GM12864 (cell line): ENCODE measurements at places on chromosomes 6 and 20.

GRCh38 chr6:149055195-149055899, 262.2 kb upstream of the TAB2 start:
- no peak for DNase-seq

DNA sequence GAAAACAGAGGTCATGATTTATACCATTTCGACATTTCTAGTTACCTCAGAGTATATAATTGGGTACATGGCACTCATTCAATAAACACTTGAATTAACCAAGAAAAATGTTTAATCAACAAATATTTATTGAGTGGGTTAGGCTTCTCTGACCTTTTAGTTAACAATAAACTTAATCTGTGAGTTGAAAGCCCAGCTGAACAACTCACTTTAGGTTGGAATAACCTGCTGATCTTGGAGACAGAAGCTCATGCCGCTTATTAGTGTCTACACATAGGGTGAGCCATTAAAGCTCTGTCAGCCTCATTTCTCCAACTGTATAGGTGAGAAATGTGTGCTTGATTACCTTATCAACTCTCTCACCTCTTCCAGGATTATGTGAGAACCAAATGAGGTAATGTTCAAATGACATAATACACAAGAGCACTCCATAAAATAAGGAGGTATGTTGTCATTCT, 98.2 kb upstream of the DTNBP1 start:
- no peak for DNase-seq

- no peak for DNase-seq
Measured at GRCh38 chr6:162690158-162690557, 37.4 kb downstream of the PRKN start.

DNA sequence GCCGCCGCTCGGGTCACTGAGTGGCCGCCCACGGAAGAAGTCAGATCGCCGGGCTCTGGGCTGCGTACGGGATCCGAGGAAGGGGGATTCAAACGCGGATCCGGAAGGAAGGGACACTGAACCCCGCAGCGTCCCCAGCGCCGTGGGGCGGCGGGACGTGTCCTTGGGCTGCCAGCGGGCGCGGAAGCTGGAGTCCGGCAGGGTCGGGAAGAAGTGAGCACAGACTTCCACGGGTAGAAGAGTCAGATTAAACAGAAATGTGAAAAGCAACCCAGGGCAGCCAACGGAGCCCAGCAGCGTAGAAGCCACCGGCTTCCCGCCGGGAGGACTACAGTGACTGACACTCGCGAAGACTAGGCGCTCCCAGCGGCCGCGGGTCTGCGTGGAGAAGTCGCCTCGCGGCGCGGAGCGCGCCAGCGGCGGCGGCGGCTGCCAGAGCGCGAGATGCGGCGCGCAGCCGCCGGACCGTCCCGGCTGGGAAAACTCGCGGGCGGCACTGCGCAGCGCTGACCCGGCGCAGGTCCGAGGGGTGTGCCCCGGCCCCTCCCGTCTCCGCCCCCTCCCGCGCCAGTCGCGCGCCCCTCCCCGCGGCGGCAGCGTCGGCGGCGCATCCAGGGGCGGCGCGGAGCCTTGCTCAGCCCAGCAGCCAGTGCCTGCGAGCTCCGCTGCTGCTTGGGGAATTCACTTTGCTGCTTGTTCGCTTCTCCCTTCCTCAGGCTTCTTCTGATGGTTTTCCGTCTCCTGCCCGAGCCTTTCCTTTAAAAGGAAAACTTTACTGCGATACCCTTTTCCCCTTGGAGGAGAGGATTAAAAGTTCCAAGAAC, at the start of gene SAMD5:
Gene SAMD5, plus strand, starts transcription at position 649 of the 824 bp plus-strand sequence. CDS start 239 bp downstream, outside the sequence.
- DNase-seq, result no peak

DNA sequence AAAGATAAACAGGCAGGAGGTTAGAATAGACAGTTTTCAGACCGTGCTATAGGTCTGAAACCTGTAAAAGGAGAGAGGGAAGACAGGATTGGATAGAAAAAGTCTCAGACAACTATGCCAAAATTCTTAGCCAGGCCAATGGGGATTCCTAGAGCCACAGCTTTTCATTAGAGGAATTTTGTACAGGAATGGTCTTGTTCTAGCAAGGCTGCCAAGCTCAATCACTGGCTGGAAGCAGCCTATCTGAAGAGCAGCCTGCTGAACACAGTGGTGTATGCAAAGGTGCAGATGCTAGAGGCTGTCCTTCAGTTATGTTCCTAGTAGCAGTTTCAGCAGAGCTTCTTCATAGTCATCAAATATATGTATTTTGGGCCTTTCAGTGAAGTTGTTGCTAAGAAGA, 313.1 kb downstream of the GRIK2 start:
- no peak for DNase-seq

GRCh38 chr20:61236713-61237112, 15.3 kb upstream of the CDH4 start:
- no peak for DNase-seq

DNA sequence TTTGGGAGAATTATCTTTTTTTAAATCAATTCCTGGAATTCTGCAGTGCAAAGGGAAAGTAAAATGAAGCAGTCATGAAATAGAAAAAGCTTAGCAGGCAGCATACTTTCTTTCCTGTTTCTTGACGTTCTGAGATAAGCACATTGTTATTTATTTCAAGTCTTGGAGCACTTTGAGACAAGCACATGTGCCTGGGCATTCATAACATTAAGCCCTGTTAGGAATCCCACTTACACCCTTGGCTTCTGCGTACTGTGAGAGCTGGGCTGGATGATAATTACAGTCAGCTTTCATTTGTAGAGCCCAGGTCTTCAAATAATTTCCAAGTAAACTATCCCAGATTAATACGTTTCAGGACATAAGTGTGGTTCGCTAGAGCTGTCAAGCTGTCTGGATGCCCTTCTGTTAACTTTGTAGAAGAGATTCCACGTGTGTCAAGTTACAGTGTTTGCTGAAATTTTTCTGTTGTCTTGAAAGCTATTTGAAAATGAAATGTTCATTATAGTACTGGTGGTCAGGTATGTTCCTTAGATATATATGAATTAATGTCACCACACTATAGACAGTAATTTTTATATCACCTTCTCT, 8.9 kb downstream of the FARS2 start:
- DNase-seq, result no peak

DNA sequence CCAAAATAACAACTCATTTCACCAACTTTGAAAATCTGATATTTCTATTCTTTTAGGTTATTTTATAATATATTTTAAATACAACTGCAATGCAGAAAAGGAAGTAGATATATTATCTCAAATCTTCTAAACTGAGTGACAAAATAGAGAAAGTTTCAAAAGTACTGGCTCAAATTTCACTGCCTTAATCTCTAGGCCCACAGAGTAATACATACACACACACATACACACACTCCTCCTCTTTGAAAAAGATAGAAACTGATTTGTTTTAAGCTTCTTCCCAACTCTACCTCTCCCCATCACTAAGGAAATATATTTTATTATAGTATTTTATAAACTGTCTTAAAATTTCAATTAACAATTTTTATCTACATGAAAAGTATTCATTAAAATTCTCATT, 36.2 kb downstream of the ARHGAP18 start:
- DNase-seq, result no peak

DNA sequence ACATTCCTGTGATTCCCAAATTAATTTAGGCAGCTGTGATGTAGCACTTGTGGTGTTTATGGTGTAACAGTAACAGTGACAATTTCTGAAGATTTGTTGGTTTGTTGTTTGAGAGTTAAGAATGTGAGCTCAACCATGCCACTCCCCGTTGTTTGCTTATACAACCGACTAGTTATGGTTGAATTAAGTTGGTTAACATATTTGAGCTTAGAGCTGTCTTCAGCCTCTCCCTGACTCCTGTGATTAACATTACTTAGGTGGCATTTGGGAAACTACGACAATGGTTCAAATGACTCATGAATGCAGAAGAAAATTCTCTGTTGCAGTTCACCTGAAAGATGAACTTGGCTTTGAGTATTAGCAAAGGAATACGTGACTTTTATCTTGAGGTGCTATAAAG, 35.9 kb upstream of the PRL start:
- DNase-seq, result no peak

DNA sequence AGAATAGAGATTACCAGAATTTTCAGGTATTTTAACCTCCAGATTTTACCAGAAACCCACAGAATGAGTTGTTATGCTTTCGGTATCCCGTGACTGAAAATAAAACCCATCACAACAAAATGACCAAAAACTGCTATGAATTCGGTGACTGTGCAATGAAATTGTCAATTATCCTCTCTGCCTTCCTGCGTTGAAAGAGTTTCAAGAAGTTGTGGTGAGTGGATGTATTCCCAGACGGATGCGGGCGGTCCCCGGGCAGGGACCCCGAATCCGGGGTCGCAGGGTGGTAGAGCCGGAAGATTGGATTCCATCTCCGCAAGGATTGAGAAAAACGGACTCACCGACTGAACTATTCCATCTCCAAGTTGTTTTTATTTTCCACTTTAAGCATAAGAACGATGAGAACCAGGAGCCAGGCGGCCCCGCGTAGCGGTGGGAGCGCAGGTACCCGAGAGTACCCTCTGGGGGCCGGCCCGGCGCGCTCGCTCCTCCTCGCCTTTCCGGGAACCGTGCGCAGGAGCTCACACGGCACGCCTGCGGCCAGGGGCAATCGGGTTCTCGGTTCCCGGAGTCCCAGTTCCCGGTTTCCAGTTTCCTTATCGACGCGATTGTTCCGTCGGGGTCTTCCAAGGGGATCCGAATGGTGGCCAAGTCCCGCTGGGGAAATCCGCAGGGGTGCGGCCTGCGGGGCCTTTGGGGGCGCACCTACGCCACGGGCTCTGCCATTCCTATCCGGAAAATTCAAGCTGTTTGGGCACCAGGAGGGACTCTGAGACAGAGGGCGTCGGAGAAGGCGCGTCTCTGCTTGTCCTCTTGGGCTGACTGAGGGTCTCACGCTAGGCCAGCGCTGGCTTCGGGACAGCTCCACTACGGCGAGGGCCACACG, 104.9 kb upstream of the PRDM1 start:
- no peak for DNase-seq

- no peak for DNase-seq
Measured at GRCh38 chr20:62860391-62860923, 1.2 kb downstream of the TCFL5 start.

- DNase-seq, result no peak
Measured at GRCh38 chr20:42576167-42576566, 613.5 kb downstream of the PTPRT start.

GRCh38 chr6:1870251-1870650, 260.5 kb downstream of the FOXC1 start:
- DNase-seq, result no peak

GRCh38 chr6:14722001-14722562, 523.8 kb upstream of the JARID2 start:
- DNase-seq, result no peak

DNA sequence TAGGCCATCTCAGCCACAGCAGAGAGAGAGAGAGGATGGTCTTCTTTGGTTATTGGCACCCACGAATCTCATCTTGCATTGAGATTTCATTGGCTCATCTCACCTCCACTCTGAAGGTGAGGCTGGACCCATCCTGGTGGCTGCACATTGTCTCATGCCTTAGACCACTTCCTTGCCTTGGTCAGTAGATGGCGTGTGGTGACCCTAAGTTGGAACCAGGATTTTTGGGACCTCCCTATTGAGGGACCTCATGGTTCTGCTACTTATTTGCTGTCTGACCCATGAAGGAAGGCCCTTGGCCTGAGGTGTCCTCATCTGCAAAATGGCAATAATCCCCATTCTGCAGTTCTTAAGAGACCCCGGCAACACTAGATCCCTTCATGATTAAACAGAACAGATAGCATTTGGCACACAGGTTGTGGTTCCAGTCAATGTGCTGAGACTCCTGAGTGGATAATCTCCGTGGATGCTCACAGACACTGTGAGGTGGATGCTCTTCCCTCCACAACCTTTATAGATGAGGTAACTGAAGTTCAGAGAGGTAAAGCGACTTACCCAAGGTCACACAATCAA, 21.5 kb upstream of the AAR2 start:
- no peak for DNase-seq

- no peak for DNase-seq
Measured at GRCh38 chr6:159760602-159761057, 1.2 kb upstream of the ACAT2 start.
